Stimulated activated CD4-positive, alpha-beta T cell treated with anti-CD3 and anti-CD28 coated beads, Interleukin-2, amount 100 ng/mL, for 4 hours (primary cell): ENCODE measurements at places on chromosomes 6 and 20.

GRCh38 chr20:24316731-24317130, 152.7 kb upstream of the SYNDIG1 start:
- no peak for DNase-seq

DNA sequence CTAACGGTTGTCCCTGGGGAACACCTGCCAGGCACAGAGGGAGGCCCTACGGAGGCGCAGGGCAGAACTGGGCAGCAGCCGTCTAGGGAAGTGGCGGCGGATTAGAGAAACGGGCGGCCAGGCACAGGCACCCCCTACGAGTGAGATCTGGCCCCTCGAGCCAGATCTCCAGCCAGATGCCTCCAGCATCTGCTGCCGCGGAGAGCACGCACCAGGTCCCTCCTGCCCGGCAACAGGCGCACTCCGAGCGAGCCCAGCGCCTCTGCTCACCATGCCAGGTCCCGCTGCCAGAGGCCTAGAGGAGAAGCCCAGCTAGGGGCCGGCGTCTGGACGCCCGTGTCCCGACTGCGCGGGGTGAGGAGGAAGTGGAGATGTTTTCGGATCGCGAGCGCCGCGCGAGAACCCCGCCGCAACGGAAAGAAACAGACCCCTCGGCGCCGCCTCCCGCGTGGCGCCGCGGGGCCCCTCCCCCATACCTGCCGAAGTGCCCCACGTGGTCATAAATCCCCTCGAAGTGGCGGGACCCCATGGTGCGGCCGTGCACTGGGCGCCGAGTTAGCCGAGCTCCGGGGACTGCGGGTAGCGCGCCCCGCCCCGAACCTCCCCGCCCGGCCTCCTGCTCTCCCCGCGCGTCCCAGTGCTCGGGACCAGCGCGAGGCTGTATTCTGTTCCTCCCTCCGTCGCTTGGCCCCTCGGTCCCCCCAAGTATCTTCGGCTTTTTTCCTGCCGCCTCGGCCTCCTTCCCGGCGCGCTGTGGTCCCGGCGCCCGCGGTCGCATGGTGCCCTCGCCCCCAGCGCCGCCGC, at the start of gene SLC22A16:
TSS of gene SLC22A16 (minus strand) at position 568 of the 804 bp plus-strand sequence. CDS start at position 529, 39 bp downstream.
- no peak for DNase-seq

DNA sequence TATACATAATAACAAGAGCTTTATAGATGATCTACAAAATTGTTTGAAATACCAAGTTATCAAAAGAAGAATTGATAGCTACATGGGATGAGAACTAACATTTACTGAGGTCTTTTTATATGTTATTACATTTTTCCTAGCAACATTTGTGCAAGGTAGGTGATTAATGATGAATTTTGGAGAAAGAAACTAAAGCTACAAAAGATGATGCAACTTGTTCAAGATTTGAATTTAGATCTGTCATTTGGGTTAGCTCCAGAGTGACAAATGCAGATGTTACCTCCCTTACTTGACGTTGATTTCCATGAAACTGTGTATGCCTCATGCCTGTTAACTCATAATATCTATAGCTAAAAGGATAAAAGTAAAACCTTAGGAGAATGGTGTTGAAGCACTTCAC, 84.5 kb upstream of the EYA4 start:
- no peak for DNase-seq

- DNase-seq, result no peak
Measured at GRCh38 chr6:15549371-15549770, 113.5 kb downstream of the DTNBP1 start.

- DNase-seq, result no peak
Measured at GRCh38 chr6:18211338-18211737, 53.0 kb downstream of the DEK start.

DNA sequence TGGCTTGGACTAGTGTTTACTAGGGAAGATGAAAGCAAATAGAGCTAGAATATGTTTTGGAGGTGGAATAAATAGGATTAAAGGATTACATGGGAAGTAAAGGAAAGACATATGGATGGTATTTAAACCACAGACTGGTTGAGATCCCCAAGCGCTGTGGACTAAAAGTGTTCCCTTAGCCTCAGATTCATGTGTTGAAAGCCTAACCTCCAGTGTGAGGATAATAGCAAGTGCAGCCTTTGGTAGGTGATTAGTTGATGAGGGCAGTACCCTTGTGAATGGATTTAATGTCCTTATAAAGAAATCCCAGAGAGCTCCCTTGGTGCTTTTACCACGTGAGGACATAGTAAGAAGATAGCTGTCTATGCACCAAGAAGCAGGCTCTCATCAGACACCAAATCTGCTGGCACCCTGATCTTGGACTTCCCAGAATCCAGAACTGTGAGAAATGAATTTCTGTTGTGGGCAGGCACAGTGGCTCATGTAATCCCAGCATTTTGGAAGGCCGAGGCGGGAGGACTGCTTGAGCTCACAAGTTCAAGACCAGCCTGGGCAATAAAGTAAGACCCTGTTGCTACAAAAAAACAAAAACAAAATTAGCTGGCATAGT, 57.3 kb upstream of the MCM9 start:
- DNase-seq, result no peak

DNA sequence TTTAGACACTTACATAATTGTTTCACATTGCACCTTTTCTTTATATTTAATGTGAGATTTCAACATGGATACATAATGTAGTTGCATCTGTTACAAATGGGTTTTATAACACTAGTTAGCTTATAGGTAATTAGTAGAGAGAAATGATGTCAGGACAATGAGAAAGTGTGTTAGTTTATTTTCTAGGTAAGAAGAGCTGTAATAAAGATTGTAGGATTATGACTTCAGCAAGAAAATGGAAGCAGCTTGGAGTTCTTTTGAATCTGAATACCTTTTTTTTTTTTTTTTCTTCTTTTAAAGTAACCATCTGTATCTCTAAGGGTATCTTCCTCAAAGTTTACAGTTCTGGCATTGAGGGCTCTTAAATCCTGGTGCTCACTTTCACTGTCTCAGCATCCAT, 35.3 kb downstream of the CD2AP start:
- no peak for DNase-seq

DNA sequence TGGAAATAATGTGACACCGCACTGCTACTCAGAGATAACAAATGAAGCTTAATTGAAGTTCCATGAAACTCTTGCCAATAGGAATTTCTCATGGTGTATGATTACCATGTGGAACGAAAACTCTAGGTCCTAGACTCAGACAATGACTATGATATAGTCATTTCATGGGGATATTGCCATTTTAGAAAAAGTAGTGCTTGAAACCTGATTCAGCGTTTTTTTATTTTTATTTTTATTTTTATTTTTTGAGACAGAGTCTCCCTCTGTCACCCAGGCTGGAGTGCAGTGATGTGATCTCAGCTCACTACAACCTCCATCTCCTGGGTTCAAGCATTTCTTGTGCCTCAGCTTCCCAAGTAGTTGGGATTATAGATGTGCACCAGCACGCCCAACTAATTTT, 253.9 kb downstream of the FARS2 start:
- DNase-seq, result no peak

GRCh38 chr20:42276718-42277602, 658.8 kb upstream of the CHD6 start:
- no peak for DNase-seq

DNA sequence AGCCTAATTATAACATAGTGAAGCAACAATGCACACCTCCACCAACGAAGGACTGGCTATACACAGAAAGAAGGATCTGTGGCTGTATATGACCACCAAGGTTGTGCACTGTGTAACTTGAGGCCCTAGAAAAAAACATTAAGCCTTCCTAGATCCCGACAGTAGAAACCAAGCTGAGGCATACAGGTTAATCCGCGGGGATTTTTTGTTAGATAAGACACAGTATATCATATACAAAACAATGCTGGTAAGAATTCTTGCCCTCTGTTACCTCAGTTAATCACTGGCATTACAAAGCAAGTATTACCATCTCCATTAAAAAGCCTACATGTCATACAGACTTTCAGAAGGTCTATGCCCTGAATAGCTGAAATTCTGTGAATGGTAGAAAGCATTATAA, 228.8 kb downstream of the TBC1D32 start:
- DNase-seq, result no peak

GRCh38 chr20:49394264-49394663, 88.2 kb downstream of the KCNB1 start:
- DNase-seq, result no peak

DNA sequence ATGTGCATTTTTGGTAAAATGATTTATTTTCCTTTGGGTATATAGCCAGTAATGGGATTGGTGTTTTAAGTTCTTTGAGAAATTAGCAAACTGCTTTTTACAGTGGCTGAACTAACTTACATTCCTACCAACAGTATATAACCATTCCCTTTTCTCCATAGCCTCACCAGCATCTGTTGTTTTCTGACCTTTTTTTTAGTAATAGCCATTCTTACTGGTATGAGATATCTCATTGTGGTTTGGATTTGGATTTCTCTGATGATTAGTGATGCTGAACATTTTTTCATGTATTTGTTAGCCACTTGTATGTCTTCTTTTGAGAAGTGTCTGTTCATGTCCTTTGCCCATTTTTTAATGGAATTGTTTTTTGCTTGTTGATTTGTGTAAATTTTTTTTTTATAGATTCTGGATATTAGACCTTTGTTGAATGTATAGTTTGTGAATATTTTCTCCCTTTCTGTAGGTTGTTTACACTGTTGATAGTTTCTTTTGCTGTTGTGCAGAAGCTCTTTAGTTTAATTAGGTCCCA, 42.3 kb downstream of the STK4 start:
- no peak for DNase-seq

DNA sequence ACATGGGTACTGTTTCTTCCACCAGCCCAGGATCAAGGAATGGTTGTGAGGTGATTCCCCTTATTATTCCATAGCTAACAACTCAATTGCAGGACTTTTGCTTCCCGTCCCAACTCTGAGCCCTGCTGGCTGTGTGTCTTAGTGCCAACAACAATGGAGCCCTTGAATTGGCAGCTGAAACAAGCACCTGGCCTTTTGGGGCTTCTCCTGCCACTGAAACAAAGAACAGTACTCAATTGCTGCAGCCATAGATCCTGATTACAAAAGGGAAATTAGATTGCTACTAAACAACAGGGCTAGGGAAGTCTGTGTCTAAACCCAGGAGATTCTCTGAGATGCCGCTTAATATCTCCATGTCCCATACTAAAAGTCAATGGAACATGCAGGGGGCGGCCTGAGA, 61.3 kb upstream of the CARMIL1 start:
- DNase-seq, result no peak

DNA sequence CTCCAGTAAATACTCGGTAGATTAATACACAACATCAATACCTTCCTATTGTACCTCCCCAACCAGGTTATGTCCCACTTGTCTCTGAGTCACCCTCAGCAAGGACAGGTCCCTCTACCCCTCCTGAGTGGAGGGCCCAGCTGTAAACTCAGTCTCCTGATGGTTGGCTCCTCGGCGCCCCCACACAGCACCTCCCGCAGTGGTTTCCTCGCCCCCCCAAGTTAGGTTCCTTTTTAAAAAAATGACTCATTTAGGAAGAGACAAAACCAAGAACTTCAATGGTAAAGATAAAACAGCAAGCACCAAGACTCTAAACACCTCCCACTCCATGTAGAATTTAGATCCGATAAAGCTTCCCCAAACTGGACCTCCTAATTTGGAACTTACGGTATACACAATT, 83.5 kb downstream of the TRERF1 start:
- peak; percentile 65 for DNase-seq

DNA sequence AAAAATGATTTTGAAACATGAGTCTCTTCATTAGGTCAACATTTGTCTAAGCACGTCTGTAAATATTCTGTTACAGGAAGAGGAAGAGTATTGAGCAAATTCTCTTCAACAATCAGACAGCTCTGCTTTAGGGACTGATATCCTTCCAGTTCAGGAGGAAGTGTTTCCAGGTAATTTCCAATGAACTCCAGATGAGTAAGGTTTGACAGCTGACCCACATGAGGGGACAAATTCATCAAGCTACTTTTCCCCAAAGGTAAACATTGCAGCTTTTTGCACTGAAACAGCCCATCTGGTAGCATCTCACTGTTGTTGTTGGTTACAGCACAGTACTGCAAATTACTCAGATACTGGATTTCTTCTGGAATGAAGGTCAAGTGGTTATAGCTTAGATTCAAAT, 18.1 kb downstream of the ENPP1 start:
- no peak for DNase-seq

DNA sequence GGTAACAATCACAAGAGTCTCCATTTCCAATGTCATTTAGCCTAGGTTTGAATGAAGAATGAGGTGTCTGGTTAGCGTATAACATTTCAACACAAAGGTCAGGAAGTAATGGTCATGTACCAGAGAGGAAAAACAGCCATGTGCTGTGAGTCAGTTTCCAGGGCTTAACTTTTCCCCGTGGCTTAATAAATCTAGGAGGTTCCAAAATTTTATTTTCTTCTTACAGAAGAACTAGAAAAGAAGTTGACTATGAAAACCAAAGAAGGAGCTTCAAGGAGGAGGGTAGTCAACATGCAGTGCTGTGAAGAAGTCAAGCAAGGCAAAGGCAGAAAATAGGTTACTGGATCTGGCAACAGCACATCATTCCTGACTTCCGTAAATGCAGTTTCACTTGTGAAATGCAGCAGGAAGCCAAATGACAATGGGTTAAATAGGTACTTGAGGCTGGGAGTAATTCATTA, 8.4 kb upstream of the GABRR2 start:
- no peak for DNase-seq

DNA sequence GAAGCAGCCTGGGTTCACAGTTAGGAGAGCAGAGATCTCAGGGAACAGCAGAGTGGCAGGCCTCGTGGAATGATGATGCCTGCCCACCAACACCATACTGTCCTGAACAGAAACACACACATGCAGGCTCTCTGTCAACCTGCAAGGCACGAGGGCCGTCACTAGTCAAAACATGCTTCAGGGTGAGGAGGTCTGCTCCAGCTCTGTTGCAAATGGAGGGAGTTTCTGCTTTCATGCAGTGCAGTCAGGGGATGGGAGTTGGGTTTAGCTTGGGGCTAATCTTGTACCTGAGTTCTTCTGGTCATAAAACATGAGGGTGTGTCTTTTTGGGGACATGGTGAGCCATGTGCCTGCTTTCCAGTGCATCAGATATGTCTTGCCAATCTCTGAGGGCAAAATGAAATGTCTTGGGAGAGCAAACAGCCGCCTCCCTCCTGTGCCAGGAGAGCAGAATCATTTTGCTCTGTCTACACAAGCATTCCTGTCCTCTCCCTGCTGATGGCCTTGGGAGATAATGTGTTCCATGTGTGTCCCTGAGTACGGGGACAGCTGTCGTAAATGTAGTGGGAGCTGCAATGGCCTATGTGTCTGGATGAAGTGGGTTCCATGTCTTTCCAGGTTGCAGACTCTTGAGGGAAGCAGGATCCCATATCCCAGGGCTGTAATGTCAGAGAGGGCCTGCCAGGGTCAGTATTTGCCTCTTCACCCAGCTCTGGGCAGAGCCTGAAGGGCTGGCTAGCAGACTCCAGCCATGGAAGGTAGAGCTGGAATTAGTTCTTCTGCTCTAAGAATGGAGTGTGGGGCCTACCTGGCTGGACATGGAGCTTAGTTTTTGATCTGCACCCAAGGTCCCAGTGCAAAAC, 40.6 kb downstream of the MAFB start:
- no peak for DNase-seq

GRCh38 chr6:78324213-78324612, 543.1 kb upstream of the IRAK1BP1 start:
- no peak for DNase-seq

GRCh38 chr20:42807876-42808275, 381.8 kb downstream of the PTPRT start:
- no peak for DNase-seq

- DNase-seq, result no peak
Measured at GRCh38 chr6:4085332-4085700, 6.4 kb upstream of the FAM217A start.

- no peak for DNase-seq
Measured at GRCh38 chr6:167058261-167058660, 59.1 kb downstream of the CEP43 start.
